ENCODE measurements at places on chromosomes 3 and 15. TPM values are rescaled to one million over a fixed set of nuclear protein-coding genes. Genes with fewer than 3 reads are reported as not detected.

The CSPG5 gene
- total RNA-seq = 0.30 TPM

The SLC38A3 gene
- not detected for total RNA-seq

The CACNA2D2 gene
- total RNA-seq = 0.55 TPM

The UROC1 gene
- not detected for total RNA-seq

The ACAN gene
- not detected for total RNA-seq

The KBTBD13 gene
- total RNA-seq = not detected

The TMEM108 gene
- total RNA-seq = not detected

The CPNE9 gene
- total RNA-seq = not detected

The SETD5 gene
- 110 TPM for total RNA-seq

The TAGLN3 gene
- not detected for total RNA-seq

The MRPS11 gene
- 50.3 TPM for total RNA-seq

The ZMYND10 gene
- 1.7 TPM for total RNA-seq

The GPR176 gene
- total RNA-seq = 0.08 TPM

The ARHGEF26 gene
- 0.13 TPM for total RNA-seq

The SUCNR1 gene
- not detected for total RNA-seq

The TNNC1 gene
- 2.3 TPM for total RNA-seq

The C2CD4A gene
- total RNA-seq = 0.23 TPM

The PYGO1 gene
- not detected for total RNA-seq

The FMN1 gene
- total RNA-seq = 0.15 TPM

The CPN2 gene
- total RNA-seq = not detected

The CMTM8 gene
- total RNA-seq = 6.2 TPM

The KNG1 gene
- total RNA-seq = not detected

The MUC4 gene
- total RNA-seq = 0.08 TPM

The ACSBG1 gene
- not detected for total RNA-seq

The RRP9 gene
- total RNA-seq = 16.8 TPM

The ANKUB1 gene
- not detected for total RNA-seq

The DAG1 gene
- total RNA-seq = 16.5 TPM

The ADGRG7 gene
- not detected for total RNA-seq

The CTSH gene
- 273 TPM for total RNA-seq

The MYH15 gene
- total RNA-seq = 0.28 TPM

The NPAP1 gene
- not detected for total RNA-seq

Measured in activated CD4-positive, alpha-beta memory T cell treated with anti-CD3 and anti-CD28 coated beads, Interleukin-2, amount 10 ng/mL, durations not matched to agents 7 days and 5 days (primary cell).